ENCODE measurements at places on chromosomes 4 and X. TPM values are rescaled to one million over a fixed set of nuclear protein-coding genes. Genes with fewer than 3 reads are reported as not detected.

The EDA2R gene
- total RNA-seq = not detected

The CXXC4 gene
- not detected for total RNA-seq

The GRPR gene
- total RNA-seq = 26.5 TPM

The FGF2 gene
- total RNA-seq = 4.0 TPM

The DMRTC1B gene
- total RNA-seq = not detected

The DTHD1 gene
- not detected for total RNA-seq

The SNX25 gene
- total RNA-seq = 9.2 TPM

The GLRB gene
- total RNA-seq = 4.1 TPM

- peaks cover 26% of the 10 kb centered on the region for H3K4me1 ChIP-seq
- no peaks in the 10 kb centered on the region for H3K36me3 ChIP-seq
- H3K27ac ChIP-seq = peak overlapping the region; percentile 67
- no peaks in the 10 kb centered on the region for H3K27me3 ChIP-seq
- no peak overlapping the region for H3K4me3 ChIP-seq
- DNase-seq = peak; percentile 55
Measured at GRCh38 chrX:27966955-27967354, 14.3 kb downstream of the DCAF8L1 start.

DNA sequence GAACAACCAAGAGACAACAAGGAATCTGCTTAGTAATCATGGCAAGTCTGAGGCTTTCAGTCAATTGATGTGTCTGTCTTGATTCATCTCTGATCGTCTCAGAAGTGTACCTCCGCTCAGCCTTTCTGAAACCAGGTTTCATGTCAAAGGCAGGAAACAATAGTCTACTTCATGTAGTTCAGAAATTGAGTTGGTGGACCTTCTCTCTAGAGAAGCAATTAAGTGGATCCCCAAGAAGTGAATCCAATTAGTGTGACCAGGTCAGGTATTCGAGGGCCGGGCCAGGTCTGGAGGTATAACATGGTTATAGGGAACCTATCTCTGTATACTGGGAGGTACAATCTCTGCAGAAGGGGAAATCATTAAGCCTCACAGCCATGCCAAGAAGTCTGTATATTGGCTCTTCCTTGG is 32.0 kb downstream of the DAPP1 start:
- no peak overlapping the region for H3K27ac ChIP-seq
- no peaks in the 10 kb centered on the region for H3K36me3 ChIP-seq

DNA sequence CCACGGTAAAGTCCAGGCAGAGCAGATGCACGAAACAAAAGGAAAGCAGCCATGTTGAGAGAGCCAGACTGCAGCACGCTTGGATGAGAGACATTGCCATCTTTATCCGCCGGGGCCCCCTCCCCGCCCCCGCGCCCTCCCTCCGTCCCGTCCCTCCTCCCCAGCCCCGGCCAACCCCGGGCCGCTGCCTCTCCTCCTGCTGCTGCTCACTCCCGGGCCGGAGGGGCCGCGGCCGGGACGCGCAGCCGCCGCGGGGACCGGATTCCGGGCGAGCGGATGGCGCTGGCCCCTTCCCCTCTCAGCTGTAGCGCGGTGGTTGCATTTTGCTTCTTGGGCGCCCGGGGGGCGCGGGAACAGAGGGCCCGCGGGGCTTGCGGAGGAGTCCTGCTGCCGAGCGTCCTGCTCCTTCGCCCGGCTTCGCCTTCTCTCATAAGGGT is 542 bp downstream of the RNF150 start:
- DNase-seq = no peak
- H3K27me3 ChIP-seq = peaks cover 92% of the 10 kb centered on the region
- peak overlapping the region; percentile 78 for H3K4me3 ChIP-seq
- H3K4me1 ChIP-seq = peaks cover 4% of the 10 kb centered on the region
- H3K36me3 ChIP-seq = no peaks in the 10 kb centered on the region
- H3K27ac ChIP-seq = no peak overlapping the region

DNA sequence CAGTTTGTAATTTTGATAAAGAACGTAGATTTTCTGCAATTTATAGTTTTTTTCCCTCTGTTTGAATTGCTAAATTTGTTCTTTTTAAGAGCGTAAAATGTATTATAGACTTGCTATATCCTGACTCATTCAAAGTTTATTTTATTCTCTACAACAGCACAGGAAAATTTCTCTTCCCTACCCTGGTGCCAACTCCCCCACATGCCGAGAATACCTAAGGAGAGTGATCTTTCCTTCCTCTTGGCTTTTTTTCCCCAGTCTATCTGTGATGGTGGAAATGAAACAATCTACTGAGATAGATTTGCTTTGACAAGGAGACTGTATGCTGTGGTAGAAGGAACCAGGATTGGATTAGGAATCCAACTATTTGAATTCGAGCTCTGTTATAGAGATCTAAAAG is 271.6 kb downstream of the TLL1 start:
- no peaks in the 10 kb centered on the region for H3K27me3 ChIP-seq
- no peak overlapping the region for H3K4me3 ChIP-seq
- no peaks in the 10 kb centered on the region for H3K4me1 ChIP-seq
- no peak for DNase-seq
- H3K27ac ChIP-seq = no peak overlapping the region

DNA sequence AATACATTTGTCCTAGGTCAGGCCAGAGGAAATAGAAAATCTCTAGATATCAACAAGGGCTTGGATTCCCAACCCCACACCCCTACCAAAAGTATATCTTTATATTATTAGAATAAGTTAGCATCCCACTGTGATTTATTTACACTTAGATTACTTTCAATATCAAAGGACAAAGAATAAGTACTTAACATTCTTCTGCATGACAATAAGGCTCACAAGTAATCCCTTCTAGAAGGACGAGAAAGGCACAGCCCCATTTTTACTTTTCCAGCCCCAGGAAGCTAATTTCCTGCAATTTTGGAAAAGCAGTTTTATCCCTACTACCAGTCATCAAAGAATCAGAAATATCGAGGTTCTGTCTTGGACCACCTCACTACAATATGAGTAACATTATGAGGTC is 14.1 kb upstream of the SLITRK2 start:
- H3K36me3 ChIP-seq = no peaks in the 10 kb centered on the region
- no peak overlapping the region for H3K4me3 ChIP-seq
- DNase-seq = no peak
- no peaks in the 10 kb centered on the region for H3K4me1 ChIP-seq

DNA sequence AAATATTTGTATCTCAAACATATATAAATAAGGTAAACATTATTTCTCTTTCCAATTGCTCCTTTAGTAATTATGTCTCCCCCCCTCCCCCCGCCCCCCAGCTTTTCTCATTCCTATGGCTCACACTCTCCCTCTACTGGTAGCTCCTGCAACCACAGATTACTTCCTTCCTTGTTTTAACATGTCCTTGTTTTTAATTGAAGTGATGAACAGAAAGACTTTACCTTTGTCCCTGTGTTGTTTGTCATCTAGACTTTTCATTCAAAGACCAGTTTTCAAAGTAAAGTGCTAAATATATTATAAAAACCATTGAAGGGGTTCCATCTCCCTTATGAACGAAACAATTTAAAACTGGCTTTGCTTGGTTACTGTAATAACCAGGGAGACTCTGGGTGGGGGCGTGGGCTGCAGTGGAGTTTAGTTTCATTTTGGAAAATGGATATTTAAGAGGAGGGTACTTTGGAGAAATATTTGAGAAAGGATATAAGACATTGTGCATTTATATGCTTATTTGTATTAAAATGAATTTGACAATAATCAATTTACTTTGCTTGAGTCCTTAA is 352.9 kb downstream of the RAPGEF2 start:
- no peaks in the 10 kb centered on the region for H3K27me3 ChIP-seq
- no peaks in the 10 kb centered on the region for H3K36me3 ChIP-seq
- peak; percentile 66 for DNase-seq
- no peak overlapping the region for H3K27ac ChIP-seq

DNA sequence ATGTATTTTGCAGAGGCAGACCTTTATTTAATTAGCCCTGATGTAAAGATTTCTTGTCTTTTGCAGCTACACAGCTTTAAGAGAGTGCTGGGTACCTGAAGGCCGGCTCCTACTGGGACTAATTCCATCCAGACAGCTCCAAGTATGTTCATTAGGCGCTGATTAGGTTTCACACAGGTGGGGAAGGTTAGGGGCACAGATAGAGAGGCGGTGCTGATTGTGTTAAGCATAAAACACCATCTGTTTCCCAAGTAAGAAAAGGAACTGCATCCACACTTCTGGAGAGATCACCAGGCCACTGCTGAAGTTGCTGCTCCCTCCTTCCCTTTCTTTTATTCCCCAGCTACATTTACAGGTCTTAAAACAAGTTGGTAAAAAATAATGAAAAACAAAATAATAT is 349.5 kb downstream of the ZIC3 start:
- DNase-seq = no peak
- no peaks in the 10 kb centered on the region for H3K4me1 ChIP-seq
- peak overlapping the region; percentile 39 for H3K27ac ChIP-seq
- H3K27me3 ChIP-seq = no peaks in the 10 kb centered on the region

GRCh38 chr4:10455133-10455532 is 2.1 kb downstream of the ZNF518B start:
- peaks cover 9% of the 10 kb centered on the region for H3K36me3 ChIP-seq
- no peaks in the 10 kb centered on the region for H3K27me3 ChIP-seq
- no peak for DNase-seq
- no peak overlapping the region for H3K4me3 ChIP-seq
- peaks cover 9% of the 10 kb centered on the region for H3K4me1 ChIP-seq
- H3K27ac ChIP-seq = no peak overlapping the region

GRCh38 chr4:150990250-150990649 is 24.8 kb downstream of the LRBA start:
- H3K4me3 ChIP-seq = no peak overlapping the region
- no peaks in the 10 kb centered on the region for H3K36me3 ChIP-seq
- no peaks in the 10 kb centered on the region for H3K27me3 ChIP-seq
- H3K4me1 ChIP-seq = no peaks in the 10 kb centered on the region
- no peak for DNase-seq

GRCh38 chr4:38769441-38769840 is 13.3 kb downstream of the TLR10 start:
- no peak overlapping the region for H3K27ac ChIP-seq
- DNase-seq = no peak
- H3K36me3 ChIP-seq = no peaks in the 10 kb centered on the region
- no peak overlapping the region for H3K4me3 ChIP-seq

- H3K4me3 ChIP-seq = no peak overlapping the region
- H3K4me1 ChIP-seq = no peaks in the 10 kb centered on the region
- no peak overlapping the region for H3K27ac ChIP-seq
- no peaks in the 10 kb centered on the region for H3K36me3 ChIP-seq
- H3K27me3 ChIP-seq = no peaks in the 10 kb centered on the region
Measured at GRCh38 chrX:153868576-153869472, 17.1 kb downstream of the L1CAM start.

DNA sequence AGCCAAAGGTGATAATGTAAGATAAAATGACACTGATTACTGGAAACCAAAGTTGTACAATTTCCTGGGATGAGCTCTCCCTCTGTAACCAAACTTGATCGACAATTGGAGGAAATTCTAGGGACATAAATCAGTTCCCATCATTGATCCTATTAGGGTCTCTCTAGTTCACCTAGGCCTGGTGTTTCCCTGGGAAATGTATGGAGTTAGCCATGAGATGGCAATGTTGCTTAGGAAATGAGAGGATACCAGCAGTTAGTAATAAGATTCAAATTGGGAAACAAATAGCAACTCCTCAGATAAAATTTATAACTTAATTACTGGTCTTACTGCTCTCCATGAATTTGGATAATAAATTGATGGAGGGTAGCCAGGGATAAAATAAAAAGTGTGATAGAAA is 52.2 kb downstream of the SPATA18 start:
- peaks cover 68% of the 10 kb centered on the region for H3K4me1 ChIP-seq
- H3K27me3 ChIP-seq = no peaks in the 10 kb centered on the region
- peak overlapping the region; percentile 86 for H3K27ac ChIP-seq
- peak; percentile 81 for DNase-seq
- no peaks in the 10 kb centered on the region for H3K36me3 ChIP-seq
- H3K4me3 ChIP-seq = 0 out of 2 replicates have a peak overlapping the region, but pooled peaks have one; percentile 16

DNA sequence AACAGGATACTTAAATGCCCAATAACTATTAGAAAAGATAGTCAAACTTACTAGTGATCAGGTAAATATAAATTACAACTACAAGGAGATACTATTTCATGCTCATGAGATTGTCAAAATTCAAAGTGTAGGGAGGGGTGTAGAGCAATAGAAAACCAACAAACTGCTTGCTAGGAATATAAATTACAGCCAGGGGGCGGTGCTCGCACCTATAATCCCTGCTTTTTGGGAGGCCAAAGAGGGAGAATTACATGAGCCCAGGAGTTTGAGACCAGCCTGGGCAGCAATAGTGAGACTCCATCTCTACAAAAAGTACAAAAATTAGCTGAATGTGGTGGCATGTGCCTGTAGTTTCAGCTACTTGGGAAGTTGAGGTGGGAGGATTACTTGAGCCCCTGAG is 556.5 kb upstream of the NR3C2 start:
- peak; percentile 50 for DNase-seq
- no peaks in the 10 kb centered on the region for H3K4me1 ChIP-seq
- H3K27ac ChIP-seq = no peak overlapping the region

- no peak overlapping the region for H3K4me3 ChIP-seq
- no peak for DNase-seq
- no peak overlapping the region for H3K27ac ChIP-seq
- no peaks in the 10 kb centered on the region for H3K36me3 ChIP-seq
- H3K27me3 ChIP-seq = no peaks in the 10 kb centered on the region
Measured at GRCh38 chrX:139267851-139268250, 262.7 kb upstream of the F9 start.

DNA sequence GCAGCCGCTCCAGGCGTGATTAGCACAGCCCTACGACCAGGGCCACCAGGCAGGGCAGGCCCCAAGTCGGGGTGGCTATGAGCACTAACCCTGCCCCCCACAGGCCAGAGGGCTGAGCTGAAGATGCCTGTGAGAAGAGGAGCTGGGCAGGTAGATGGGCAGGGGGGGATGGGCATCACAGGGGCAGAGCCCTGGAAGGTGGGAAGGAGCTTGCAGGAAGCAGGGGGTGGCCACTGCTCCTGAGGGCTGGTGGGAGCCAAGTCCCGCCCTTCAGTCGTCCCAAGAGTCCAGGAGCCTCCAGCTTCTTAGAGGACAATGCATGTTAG is 7.3 kb upstream of the MXD4 start:
- H3K4me1 ChIP-seq = no peaks in the 10 kb centered on the region
- no peak overlapping the region for H3K27ac ChIP-seq
- H3K27me3 ChIP-seq = no peaks in the 10 kb centered on the region
- H3K4me3 ChIP-seq = no peak overlapping the region

DNA sequence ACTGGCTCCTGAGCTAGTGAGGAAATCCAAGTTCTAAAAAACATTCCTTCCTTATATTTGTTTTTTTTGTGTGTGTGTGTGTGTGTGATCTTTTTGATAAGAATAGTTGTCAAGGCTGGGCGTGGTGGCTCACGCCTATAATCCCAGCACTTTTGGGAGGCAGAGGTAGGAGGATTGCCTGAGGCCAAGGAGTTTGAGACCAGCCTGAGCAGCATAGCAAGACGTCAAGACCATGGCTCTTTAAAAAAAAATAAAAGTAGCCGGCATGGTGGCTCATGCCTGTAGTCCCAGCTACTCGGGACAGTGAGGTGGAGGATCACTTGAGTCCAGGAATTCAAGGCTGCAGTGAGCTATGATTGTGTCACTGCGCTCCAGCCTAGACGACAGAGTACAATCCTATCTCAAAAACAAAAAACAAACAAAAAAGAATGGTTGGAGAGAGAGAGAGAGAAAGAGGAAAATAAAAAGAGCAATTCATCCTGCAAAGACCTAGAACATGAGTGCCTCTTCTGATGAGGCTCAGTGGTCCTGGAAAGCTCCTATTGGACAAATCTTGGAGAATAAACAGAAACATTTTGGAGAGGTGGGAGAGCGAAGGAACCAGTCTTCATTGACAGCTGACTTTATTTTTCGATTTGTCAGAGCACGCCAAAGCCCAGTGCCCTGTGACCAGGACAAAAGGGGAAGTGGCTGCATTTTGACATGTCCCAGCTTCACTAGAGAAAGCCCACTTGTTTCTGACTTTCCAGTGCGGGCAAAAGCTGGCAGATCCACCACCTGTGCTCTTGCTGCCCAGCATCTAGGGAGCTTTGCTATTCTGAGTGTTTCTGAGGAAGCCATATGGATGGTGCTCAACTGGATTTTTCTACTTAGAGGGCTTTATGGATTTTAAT is 244.7 kb downstream of the PALLD start:
- no peak for DNase-seq
- no peak overlapping the region for H3K4me3 ChIP-seq
- no peak overlapping the region for H3K27ac ChIP-seq
- H3K4me1 ChIP-seq = peaks cover 3% of the 10 kb centered on the region
